ENCODE measurements at places on chromosomes 6 and 20. TPM values are rescaled to one million over a fixed set of nuclear protein-coding genes. Genes with fewer than 3 reads are reported as not detected.

The BPIFA1 gene
- not detected for total RNA-seq

The CCN5 gene
- total RNA-seq, result 0.20 TPM

The OTOR gene
- total RNA-seq, result not detected

The SYNE1 gene
- 13.4 TPM for total RNA-seq

The NRSN2 gene
- 16.5 TPM for total RNA-seq

The NEURL2 gene
- total RNA-seq, result 9.2 TPM

The XKR7 gene
- total RNA-seq, result not detected

The IMPG1 gene
- total RNA-seq, result not detected

The COL9A3 gene
- total RNA-seq, result 8.3 TPM

The LY6G6D gene
- total RNA-seq, result not detected

The PNLDC1 gene
- total RNA-seq, result 0.20 TPM

- DNase-seq, result no peak
Observed at GRCh38 chr6:159066483-159066882, 21.7 kb upstream of the TAGAP start.

- DNase-seq, result no peak
Observed at GRCh38 chr6:44701637-44702101, 314.2 kb downstream of the CDC5L start.

DNA sequence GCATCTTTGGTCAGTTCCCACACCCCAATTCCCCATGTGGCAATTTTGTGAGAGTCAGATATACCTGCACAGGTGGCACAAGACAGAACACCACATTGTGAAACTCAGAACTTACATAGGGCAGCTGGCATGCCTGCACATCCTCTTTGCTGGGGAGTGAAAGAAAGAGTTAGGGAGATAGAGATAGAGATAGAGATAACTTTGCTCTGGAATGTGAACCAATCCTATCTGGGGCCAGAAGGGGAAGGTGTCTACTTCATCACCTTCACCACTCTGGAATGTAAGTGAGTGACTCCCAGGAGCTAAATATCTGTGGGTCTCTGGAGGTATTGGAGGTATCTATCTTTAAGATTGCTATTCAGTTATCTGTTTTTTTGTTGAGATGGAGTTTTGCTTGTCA is 289.2 kb downstream of the OGFRL1 start:
- no peak for DNase-seq

DNA sequence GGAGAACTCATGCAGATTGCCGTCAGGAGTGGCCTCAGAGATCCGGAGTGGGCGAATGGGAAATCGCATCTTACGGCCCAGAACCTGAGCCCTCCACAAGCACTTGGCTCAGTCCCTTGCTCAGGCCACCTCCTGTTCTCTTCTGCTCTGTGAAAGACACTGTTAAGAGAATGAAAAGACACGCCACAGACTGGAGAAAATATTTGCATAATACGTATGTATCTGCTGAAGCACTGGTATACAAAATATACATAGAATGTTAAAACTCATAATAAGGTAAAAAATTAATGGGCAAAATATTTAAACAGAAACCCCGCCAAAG is 838 bp upstream of the POM121L2 start:
- DNase-seq, result no peak

GRCh38 chr6:36276581-36277536 is 7.0 kb downstream of the PNPLA1 start:
- DNase-seq, result no peak

DNA sequence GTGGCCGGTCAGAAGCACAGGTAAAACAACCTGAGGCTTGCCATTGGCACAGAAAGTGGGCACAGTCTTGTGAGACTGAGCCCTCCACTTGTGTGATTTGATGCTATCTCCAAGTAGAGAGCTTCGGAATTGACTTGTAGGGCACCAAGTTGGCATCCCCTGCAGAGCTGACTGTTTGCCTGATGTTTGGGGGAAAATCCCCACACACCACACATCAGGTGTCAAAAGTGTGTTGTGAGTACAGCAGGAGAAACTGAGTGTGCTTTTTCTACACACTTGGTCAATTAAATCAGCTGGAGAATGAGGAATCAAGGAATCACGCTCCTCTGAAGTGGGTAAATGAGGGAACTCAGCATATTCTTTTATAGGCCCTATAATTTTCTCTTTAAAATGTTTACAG is 989 bp downstream of the SERINC3 start:
- DNase-seq, result no peak

DNA sequence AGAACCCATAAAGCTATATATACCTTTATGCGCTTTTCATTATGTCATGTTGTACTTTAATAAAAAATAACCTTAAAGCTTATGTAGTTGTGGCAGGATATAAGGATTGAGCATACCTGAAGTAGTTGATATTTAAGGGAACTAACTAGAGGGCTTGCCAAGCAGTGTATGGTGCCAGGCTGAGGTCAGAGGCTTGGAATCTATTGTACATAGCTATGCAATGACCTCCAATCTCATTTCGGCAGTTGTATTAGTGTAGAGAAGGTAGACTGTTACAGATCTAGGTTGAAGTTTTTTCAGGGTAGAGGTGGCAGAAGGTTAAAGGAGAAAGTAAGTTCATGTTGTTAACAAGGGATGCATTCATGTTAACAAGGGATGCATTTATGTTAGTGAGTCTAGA is 397.7 kb upstream of the HS3ST5 start:
- no peak for DNase-seq

- no peak for DNase-seq
Observed at GRCh38 chr20:45258259-45258658, 3.9 kb upstream of the SLPI start.

GRCh38 chr20:8073024-8073832 is 53.7 kb upstream of the TMX4 start:
- no peak for DNase-seq

DNA sequence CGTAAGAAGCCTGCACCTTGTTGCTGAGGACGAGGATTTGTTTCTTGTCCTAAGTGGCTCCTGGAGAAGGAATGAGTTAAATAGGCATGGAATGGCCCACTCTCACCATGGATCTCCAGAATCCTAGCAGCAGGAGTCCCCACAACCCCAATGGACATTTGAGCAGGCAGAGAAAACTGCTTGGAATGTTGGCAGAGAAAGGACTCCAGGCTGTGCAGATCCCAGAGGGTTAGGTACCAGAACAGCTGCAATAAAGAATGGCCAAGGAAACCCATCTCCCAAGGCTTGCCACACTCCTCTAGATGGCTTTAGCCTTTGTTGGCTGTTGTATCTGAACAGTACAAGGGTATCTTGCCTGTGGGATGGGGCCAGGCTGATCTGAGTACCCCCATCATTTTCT is 1415.7 kb upstream of the ADGRB3 start:
- DNase-seq, result no peak

- no peak for DNase-seq
Observed at GRCh38 chr6:34527751-34528670, 28.1 kb downstream of the SPDEF start.

DNA sequence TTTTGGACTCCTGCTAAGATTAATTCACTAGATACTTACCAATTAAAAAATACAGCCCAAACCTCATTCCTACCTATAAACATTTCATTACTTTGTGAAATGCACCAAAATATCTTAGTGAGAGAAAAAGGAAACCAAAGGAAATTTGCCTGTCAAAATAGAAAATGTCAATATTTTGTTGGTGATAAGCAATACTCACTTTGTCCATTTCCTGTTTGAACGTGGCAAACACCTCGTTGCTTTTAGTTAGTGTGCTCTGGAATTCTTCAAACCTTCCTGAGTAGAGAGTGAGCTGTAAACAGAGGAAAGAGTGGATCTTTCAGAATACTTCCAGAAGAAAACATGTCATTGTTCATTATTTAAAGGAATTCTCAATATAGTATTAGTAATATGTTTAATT is 44.2 kb downstream of the TXLNB start:
- DNase-seq, result no peak

GRCh38 chr6:3919849-3920248 is 70.7 kb downstream of the FAM50B start:
- DNase-seq, result no peak

GRCh38 chr6:82995066-82995465 is 70.6 kb downstream of the UBE3D start:
- DNase-seq, result no peak

DNA sequence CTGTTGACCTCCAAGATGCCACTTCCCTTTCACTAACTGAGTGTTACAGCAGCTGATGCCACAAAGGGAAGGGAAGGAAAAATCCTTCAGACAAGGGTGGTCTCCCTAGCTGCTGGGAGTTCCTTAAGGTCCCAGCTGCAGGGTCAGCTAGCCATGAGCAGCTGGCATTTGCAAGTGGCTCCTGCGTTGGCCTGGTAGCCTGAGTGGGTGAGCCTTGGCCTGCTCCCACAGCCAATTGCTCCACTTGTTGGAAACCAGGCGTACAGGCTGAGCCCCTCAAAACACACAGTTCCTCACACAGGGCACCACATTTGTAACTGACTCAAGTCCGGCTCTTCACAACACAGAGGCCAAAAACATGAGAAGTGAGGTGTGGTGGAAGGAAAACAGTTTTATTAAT is 16.7 kb downstream of the TTK start:
- DNase-seq, result no peak

DNA sequence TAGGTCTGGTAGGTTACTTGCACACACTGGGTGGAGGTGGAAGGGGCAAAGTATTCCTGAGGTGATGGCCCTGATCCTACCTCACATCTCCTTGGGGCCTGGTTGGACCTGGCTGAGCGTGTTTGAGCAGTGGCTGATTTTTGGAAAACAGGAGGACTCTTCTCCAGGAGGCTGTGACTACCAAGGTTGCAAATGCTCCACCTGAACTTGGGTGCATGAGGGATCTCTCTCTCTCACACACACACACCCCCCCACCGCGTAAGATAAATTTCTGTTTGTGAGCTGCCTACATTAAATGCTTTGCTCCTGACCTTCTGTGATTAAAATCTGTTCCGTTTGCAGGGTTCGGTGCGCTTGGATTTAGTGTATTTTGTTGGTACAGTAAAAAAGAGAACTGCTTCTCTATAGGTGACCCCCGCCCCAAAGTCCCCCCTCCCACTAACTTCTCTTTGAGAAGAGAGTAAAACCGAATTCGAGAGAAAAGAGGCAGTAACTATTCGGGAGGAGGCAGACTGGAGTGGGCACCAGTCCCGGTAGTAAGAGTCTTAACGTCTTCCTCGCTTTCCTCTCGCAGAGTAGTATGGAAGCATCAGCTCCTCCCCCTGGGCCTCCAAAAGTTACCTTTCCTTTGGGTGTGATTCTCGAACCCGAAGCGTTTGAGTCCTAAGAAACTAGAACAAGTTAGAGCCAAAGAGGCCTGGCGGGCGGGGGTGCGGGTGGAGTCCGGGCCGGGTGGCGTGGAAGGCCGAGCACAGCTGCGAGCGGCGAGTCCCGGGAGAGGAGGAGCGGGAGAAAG is 585 bp upstream of the DSE start:
- peak; percentile 47 for DNase-seq

GRCh38 chr6:132513831-132514545 is 1.1 kb upstream of the STX7 start:
- DNase-seq, result no peak

- DNase-seq, result no peak
Observed at GRCh38 chr6:150567823-150568383, 31.8 kb upstream of the PLEKHG1 start.

DNA sequence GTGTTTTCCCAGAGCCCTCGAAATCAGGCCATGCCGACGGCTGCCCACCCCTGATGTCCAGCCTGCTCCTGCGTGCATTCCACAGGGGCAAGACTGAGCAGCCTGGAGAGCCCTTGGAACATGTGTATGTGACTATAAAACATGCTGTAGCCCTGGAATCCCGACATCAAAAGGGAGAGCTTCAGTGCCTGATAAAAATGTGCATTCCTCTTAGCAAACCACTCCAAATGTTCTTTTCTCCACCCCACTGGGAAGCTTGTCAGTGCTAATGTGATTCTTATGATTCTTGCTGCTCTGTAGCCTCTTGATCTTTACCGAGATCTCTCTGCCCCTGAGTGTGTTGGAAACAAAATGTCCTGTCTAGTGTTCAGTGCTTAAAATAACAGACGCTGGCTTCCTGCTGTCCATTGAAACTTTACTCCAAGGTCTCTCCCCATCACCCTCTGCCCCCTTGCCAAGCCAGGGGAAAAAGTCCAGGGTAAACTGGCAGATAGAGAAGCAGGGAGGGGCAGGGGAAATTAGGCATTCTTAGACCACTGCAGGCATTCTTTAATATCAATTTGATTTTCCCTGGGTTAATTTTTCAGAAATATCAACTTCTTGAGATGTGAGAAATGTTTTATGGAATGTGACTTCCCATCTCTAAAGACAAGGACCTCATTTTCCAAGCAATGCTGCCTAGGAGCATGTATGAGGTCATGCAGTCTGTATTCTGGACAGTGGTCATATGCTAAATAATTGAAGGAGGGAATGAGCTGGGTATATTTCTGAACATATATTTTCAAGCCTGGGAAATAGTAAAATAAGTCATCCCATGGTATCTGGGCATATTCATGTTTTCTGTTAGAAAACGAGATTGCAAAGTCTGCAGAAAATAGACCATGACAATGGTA is 73.8 kb upstream of the ISM1 start:
- no peak for DNase-seq

- no peak for DNase-seq
Observed at GRCh38 chr6:124197148-124197547, 393.5 kb downstream of the NKAIN2 start.

DNA sequence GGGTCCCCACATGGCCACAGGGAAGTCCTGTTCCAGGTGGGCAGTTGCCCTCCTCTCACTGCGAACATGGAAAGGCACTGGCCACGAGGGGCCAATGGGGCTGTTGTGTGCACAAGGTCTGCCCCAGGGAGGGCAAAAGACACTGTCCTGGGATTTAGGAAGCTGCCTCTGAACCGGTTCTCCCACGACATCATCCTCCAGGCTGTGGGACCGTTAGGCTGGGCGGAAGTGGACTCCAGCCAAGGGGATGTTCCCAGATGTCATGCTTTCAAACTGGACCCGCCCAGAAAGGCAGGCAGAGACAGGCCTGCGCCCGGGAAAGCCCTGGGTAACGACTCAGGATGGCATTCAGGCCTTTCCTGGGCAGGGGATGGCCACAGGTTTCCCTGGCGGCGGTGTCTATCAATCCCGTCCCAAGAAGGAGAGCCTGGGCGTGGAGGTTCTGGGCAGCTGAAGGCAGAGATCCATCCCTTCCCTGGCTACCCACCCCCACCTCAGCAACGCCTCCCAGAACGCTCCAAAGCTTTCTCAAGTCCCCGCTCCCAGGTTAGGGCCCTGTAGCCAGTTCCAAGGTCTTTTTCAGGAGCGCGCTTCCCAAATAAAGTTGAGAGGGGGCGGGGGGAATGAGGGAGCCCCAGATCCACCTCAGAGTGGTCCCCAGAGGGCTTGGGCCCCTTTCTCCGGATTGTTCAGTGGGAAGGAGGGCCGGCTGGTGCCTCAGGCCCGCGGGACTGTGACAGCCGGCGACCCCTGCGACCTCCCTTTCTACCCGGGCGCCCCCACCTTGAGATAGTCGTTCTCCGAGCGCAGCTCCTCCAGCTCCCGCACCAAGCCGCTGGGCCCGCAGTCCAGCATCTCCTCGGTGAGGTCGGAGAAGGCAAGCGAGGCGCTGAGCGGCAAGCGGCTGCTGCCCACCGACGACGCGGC is 13.8 kb upstream of the TLDC2 start:
- DNase-seq, result peak; percentile 80

GRCh38 chr6:34338811-34339210 is 53.7 kb downstream of the NUDT3 start:
- DNase-seq, result no peak

- no peak for DNase-seq
Observed at GRCh38 chr6:52575502-52575892, 1.4 kb downstream of the TRAM2 start.
